ENCODE measurements at places on chromosomes 2 and 18.

DNA sequence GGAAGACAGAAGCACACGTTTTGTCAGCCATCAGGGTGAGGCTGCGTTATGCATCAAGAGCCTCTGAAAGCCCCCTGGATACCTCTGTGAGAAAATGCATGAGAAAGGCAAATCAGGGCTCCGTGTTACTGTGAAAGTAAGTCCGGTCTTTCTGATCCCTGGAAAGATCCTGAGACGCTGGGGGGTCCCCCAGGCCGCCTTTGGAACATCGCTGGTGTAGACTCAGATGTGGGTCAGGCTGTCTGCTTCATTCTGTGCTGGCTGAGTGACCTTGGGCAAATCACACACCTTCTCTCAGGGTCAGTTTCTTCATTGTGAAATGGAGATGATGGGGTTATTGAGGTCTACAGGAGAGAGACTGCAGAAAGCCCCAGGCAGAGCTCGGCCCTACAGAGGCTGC is 42.0 kb upstream of the HS6ST1 start:
- no peak for DNase-seq

GRCh38 chr2:200456567-200456966 is 53.3 kb downstream of the KCTD18 start:
- no peak for DNase-seq

DNA sequence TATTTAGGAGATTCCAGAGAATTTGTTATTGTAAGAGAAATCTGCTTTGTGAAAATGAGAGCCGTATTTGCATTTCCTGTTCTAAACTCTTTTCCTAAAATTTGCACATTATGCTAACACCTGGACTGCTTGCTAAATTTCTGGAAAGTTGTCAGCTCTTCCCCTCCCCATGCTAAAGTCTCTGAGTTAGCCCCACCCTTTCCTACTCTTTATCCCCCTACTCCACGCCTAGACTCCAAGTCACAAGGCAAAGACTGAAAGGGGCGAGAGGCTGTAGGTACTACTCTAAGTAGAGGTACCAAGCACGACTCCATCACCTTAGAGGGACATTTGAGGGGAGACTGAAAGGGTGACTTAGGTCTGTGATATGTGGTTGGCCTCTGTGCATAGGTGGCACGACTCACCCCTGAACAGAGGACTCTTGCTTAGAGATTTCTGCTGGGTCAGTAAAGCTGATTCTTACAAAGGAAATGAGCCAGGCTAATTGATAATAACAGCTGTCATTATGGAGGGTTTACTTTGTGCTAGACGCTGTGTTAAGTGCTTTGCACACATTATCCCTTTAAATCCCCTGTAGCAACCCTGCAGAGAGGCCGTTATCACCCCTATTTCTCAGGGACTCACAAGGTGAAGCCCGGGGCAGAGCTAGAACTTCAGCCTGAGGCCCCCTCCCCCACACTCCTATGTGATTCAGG is 373.5 kb downstream of the EN1 start:
- no peak for DNase-seq

GRCh38 chr2:72974436-72974754 is 57.1 kb downstream of the EMX1 start:
- no peak for DNase-seq

DNA sequence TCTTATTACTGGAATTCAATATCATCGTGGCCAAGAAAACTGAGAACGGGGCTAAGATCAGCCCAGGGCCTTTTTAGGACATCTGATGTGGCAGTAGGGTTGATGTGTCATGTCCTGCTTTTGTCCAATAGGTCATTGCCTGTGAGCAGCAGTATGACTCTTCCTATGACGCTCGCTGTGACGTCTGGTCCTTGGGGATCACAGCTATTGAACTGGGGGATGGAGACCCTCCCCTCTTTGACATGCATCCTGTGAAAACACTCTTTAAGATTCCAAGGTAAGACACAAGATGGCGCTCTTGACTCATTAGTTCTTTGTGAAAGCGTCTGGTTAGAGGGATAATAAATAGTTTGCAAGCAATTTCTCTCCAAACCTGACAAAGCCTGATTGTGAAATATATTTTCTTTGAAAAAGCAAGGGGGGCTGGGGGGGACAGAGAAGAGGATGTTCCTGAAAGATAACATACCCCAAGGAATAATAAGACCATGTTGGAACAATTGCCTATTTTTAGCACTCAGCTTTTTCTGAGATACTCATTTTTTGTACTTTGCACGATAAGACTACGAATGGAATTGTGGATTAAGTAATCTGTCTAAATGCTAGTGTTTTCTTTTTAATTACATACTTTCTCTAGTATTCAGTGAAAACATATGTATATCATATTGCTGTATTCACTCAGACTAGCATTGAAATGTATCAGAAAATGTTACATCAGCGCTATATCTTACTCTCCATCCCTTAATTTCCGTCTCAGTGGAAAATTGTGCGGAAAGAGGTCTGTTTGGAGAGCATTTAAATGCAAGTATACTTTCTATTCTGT is 58.1 kb downstream of the MYO3B start:
- DNase-seq: no peak

DNA sequence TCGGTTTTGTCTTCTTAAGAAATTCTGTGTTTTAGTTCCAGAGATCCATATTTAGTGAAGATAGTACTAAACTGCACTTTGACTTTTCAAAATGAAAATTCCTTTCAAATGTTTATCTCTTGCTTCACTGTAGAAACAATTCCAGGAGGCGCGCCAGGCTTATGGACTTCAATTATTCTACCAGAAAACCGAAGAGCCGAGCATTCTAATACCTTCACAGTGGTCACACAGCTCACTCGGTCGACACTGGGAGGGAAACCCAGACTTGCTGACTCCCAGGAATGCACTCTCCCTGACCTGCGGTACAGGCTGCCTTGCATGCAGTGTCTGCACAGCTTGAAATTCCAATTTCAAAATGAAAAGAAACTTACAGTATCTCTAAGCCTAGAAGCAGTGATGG is 119.9 kb upstream of the PIEZO2 start:
- no peak for DNase-seq

DNA sequence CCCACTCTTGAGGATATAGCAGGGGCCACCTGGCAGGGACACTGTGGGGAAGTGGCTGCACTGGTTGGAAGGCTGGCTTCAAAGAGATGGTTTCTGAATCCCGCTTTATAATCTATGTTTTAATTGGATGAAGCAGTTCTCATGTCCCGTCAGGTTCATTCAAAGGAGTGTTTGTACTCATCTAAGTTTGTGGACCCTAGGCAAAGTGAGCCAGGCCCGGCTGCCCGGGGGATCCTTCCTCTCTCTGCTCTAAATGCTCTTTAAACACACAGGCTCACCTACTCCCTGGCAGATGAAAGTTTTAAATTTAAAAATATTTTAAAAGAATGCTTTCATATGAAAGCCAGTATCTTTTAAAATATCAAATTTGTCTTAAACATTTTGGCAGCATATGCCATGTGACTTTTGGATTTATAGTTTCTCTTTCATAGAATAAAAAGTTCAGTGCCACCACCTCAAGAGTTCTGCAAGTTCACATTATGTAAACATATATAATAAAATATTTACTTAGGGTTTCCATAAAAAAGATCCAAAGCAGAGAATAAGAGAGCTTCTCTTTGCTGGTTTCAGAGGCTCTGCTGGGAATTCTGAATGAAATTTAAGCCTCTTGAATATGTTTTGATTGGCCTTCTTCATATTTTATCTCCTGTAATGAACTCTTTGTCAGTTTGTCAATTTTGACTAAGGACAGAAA is 143.5 kb upstream of the ALPP start:
- no peak for DNase-seq

- no peak for DNase-seq
Observed at GRCh38 chr2:150346806-150347205, 140.7 kb downstream of the RND3 start.

GRCh38 chr2:179612108-179612507 is 249.3 kb downstream of the ZNF385B start:
- DNase-seq: no peak

DNA sequence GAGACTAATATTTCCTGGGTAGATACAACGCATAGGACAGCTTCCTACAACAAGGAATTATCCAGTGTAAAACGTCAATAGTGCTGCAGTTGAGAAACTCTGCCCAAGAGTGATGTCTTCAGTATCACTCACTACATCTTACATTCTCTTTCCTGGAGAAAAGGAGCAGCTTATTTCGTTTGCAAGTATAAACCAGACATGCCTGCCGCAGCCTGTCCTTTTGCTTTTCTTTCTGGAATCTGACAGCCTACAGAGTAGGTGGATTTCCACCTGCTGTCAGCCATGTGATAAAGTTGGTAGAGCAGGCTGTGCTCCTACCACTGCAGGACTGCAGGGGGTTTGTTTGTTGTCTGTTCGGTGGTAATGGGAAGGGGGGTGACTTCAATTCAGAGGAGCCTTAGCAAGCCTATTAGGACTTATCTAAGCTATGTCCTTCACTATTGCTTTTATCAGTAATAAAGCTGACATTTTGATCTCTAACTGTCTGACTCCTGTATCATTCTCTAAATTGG is 439.1 kb downstream of the GRB14 start:
- no peak for DNase-seq
